ENCODE measurements at places on chromosomes 13 and 19. TPM values are rescaled to one million over a fixed set of nuclear protein-coding genes. Genes with fewer than 3 reads are reported as not detected.

DNA sequence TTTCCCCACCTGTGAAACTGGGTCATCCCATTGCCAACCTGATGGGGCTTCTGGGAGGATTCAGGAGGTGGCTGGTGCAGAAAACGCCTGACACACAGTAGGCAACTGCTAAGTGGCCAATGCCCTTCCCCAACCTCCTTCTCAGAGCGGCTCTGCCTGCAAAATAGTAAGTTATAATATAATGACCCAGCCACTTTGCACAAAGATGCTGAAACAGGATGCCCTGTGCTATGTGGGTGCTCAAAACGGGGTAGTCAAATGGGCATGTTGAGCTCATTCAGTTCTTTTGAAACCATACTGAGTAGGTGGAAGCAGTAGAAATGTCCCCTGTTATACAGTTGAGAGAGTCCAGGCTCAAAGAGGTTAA, 507 bp downstream of the MARCHF2 start:
- no peak for DNase-seq

- no peak for DNase-seq
These were observed 13.1 kb upstream of the CEACAM19 start for GRCh38 chr19:44658069-44658733.

DNA sequence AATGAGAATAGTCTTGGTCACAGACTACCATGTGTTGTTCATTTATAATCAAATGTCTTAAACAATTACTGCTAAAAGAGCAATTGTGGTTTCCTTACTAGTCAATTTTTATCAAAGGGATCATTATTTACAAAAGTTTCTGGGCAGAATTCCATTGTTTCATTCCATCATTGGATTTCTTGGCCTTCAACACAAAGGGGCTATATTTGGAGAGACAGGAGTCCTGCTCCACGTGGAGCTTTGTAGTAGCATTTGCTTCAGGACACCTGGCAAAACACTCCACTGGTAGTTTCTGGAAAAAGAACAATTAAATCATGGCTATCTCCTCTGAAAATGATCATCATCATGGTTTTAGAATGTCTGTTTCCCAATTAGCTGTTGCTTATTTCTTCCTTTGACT, 22.3 kb upstream of the STARD13 start:
- no peak for DNase-seq

GRCh38 chr13:51556740-51557139, 27.5 kb upstream of the WDFY2 start:
- DNase-seq = peak; percentile 44

- no peak for DNase-seq
These were observed 755 bp upstream of the RAB3A start for GRCh38 chr19:18204394-18205199.

DNA sequence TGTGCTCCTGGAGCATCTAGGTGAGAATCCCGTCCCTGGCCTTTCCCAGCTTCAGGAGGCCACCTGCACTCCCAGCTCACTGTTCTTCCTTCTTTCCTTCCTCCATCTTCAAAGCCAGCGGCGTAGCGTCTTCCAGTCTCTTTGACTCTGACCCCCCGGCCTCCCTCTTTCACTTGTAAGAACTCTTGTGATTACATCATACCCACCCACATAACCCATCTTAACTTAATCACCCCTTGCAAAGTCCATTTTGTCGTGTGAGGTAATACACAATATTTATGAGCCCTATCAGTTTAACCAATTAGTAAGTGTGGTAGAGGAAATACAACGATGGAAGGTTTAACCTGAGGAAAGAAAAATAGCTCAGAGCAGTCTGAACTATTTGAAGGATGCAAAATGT, 4.6 kb upstream of the CDC16 start:
- no peak for DNase-seq

- DNase-seq = no peak
These were observed 746.6 kb downstream of the UQCRFS1 start for GRCh38 chr19:28466107-28467045.

- DNase-seq = no peak
These were observed 6.8 kb downstream of the PIK3R2 start for GRCh38 chr19:18159810-18160209.

Gene SIGLEC12
- 1.3 TPM for total RNA-seq

Gene CCDC122
- 10.6 TPM for total RNA-seq

Gene STARD13
- total RNA-seq = 28.1 TPM

Gene ZNF625
- total RNA-seq = 6.4 TPM

Gene GZMM
- 1.4 TPM for total RNA-seq

Gene ASF1B
- total RNA-seq = 11.4 TPM
